ENCODE measurements at places on chromosomes 13 and 19.
A peak's percentile ranks its signal among the peaks of the same experiment; 100 is the strongest.

DNA sequence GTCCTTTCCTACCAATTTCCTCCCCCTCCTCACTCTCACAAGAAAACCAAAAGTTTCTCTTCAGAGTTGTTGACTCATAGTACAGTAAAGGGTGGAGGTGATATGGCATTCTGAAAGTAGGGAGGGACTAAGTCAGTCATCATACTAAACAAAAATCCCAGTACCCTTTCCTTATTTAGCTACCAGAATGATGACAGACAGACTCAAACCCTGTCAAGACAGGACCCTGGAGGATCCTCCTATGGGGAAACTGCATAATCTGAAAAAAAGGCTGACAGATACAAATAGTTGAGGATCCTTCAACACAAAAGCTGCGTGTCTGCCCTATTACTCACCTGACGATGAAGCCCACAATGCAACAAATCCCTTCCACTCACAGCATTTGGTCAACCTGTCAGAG lies 55.5 kb downstream of the CYSLTR2 start:
- H3K36me3 ChIP-seq = peaks cover 4% of the 10 kb centered on the region
- no peak overlapping the region for H3K4me3 ChIP-seq
- no peak overlapping the region for H3K27ac ChIP-seq
- H3K4me1 ChIP-seq = no peaks in the 10 kb centered on the region
- H3K27me3 ChIP-seq = peaks cover 2% of the 10 kb centered on the region

- H3K27ac ChIP-seq = no peak overlapping the region
- DNase-seq = no peak
- no peaks in the 10 kb centered on the region for H3K27me3 ChIP-seq
- no peak overlapping the region for H3K4me3 ChIP-seq
- no peaks in the 10 kb centered on the region for H3K36me3 ChIP-seq
Observed at GRCh38 chr19:33676999-33677665, 55.4 kb downstream of the CHST8 start.

GRCh38 chr13:80334597-80335260 lies 6.2 kb downstream of the SPRY2 start:
- no peak overlapping the region for H3K27ac ChIP-seq
- DNase-seq = no peak
- H3K36me3 ChIP-seq = no peaks in the 10 kb centered on the region
- H3K4me3 ChIP-seq = no peak overlapping the region

- peaks cover 3% of the 10 kb centered on the region for H3K36me3 ChIP-seq
- no peak overlapping the region for H3K27ac ChIP-seq
- no peak overlapping the region for H3K4me3 ChIP-seq
- DNase-seq = no peak
- H3K27me3 ChIP-seq = peaks cover 12% of the 10 kb centered on the region
Observed at GRCh38 chr13:113159701-113160100, 1.3 kb downstream of the PROZ start.

DNA sequence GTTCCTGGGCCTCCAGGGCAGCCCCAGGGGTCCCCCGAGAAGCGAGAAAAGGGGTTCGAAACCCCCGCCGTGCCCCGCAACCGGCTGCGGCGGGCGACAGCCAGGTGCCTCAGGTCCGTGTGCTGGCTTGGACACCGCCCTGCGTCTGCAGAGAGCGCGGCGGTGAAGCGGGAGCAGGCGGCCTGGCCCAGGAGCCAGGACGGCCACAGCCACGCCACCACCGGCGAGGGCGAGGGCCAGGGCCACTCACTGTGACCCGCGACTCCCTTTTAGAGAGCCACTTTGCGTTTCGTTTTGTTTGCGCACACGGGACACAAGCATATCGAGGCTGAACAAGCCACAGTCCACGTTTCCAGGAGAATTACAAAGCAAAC lies 110.4 kb downstream of the CRYL1 start:
- H3K4me3 ChIP-seq = no peak overlapping the region
- peaks cover 2% of the 10 kb centered on the region for H3K27me3 ChIP-seq
- peaks cover 54% of the 10 kb centered on the region for H3K4me1 ChIP-seq
- DNase-seq = no peak
- H3K36me3 ChIP-seq = peaks cover 24% of the 10 kb centered on the region

DNA sequence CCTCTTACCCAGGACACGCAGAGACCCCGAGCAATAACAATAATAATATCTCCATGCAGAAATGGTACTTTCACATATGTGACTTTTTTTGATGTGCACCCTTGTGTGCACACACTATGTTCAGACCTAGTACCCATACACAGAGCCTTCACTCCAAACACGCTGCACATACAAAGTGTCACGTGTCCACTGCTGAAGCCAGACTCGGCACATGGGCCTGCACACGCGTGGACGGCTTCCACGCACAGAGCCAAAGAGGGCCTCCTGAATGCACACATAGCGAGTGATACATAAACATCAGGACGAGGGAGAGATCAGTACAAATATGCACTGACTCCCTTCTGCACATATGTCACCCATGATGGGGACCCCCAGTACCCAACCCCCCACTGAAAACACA lies 41.9 kb upstream of the POU2F2 start:
- no peak overlapping the region for H3K4me3 ChIP-seq
- no peak overlapping the region for H3K27ac ChIP-seq
- no peaks in the 10 kb centered on the region for H3K36me3 ChIP-seq
- peaks cover 31% of the 10 kb centered on the region for H3K27me3 ChIP-seq

- no peak overlapping the region for H3K27ac ChIP-seq
- H3K4me1 ChIP-seq = no peaks in the 10 kb centered on the region
- DNase-seq = no peak
- H3K4me3 ChIP-seq = no peak overlapping the region
- H3K36me3 ChIP-seq = no peaks in the 10 kb centered on the region
Observed at GRCh38 chr13:83499286-83499685, 383.0 kb downstream of the SLITRK1 start.

DNA sequence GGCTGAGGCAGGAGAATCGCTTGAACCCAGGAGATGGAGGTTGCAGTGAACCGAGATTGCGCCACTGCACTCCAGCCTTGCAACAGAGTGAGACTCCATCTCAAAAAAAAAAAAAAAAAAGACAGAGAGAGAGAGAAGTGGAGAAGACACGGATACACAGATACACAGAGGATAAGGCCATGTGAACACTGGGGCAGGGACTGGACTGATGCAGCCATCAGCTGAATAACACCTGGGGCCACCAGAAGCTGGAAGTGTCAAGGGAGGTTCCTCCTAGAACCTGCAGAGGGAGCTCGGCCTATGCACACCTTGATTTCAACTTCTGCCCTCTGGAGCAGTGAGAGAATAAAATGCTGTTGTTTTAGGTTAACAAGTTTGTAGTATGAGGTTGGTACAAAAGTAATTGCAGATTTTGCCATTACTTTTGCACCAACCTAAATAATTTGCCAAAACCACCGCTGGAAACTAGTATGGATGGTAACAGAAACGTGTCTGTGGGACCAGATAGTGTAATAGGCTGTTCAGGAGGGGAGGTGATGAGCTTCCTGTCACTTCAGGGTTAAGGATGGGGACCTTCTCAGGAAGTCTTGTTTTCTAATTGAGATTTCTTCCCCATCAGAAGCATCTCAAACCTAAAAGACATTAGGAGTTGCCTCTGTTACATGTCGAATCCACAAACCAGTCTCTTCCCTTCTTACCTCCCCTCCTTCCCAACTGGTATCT lies 36.4 kb upstream of the IGSF23 start:
- H3K36me3 ChIP-seq = no peaks in the 10 kb centered on the region
- DNase-seq = no peak
- no peaks in the 10 kb centered on the region for H3K4me1 ChIP-seq
- H3K27ac ChIP-seq = no peak overlapping the region
- H3K27me3 ChIP-seq = peaks cover 1% of the 10 kb centered on the region

GRCh38 chr13:97273341-97273831 lies 51.3 kb downstream of the MBNL2 start:
- peaks cover 6% of the 10 kb centered on the region for H3K4me1 ChIP-seq
- peaks cover 17% of the 10 kb centered on the region for H3K36me3 ChIP-seq
- DNase-seq = no peak
- no peak overlapping the region for H3K27ac ChIP-seq
- H3K4me3 ChIP-seq = no peak overlapping the region
- H3K27me3 ChIP-seq = no peaks in the 10 kb centered on the region

DNA sequence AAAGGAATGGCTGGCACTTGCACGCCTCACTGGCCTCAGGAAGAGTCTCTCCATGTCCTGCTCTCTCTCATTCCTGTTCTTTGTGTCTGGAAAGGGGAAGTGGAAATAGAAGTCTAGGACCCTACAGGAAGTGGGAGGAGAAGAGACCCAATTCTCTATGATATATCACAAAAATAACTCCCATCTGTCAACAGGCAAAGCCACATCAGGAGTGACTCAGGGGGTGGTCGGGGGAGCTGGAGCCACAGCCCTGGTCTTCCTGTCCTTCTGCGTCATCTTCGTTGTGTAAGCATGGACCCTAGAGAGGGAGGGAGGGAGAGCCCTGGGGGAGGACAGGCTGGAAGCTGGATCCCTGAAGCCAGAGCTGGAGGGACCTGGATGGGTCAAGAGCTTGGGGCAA lies 3.0 kb downstream of the SIGLEC9 start:
- no peaks in the 10 kb centered on the region for H3K36me3 ChIP-seq
- H3K4me3 ChIP-seq = no peak overlapping the region
- no peak for DNase-seq
- H3K4me1 ChIP-seq = peaks cover 39% of the 10 kb centered on the region
- no peak overlapping the region for H3K27ac ChIP-seq

GRCh38 chr19:821231-821824 lies 427 bp downstream of the PLPPR3 start:
- no peak overlapping the region for H3K4me3 ChIP-seq
- no peaks in the 10 kb centered on the region for H3K4me1 ChIP-seq
- no peak for DNase-seq
- H3K36me3 ChIP-seq = peaks cover 6% of the 10 kb centered on the region
- H3K27me3 ChIP-seq = peaks cover 25% of the 10 kb centered on the region

DNA sequence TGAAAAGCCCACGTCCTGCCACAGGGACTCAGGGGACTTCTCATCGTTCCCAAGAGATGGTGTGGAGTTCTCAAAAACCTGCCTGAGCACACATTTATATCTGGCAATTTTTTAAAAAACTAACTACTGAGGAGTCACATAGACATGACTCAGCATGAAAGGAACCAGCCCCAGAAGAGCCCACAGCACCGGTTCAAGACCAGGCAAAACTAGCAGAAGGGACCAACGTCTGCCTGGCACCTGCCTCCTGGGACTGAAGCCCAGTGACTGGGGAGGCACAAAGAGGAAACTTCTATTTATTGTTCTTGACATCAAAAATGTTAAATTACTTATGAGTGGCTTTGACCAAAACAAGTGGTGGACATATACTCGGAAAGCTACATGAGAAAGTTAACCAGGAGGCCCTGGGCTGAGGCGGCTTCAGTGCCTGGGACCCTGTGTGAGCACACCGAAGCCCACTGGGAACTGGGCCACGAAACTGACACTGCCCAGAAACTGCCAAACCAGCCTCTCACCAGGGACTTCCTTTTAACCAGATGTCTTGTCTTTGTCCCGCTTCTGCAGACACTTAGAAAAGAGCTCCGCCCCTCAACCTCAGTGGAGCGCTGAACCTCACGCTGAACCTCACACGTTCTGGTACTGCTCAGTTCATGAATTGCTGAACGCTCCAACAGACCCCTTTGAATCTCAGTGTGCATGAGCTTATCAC lies 25.7 kb downstream of the C13orf46 start:
- DNase-seq = no peak
- no peaks in the 10 kb centered on the region for H3K27me3 ChIP-seq
- no peaks in the 10 kb centered on the region for H3K4me1 ChIP-seq
- no peak overlapping the region for H3K27ac ChIP-seq
- peaks cover 2% of the 10 kb centered on the region for H3K36me3 ChIP-seq
- H3K4me3 ChIP-seq = no peak overlapping the region

GRCh38 chr13:46265292-46265691 lies 53.6 kb downstream of the LRRC63 start:
- H3K4me3 ChIP-seq = no peak overlapping the region
- no peak overlapping the region for H3K27ac ChIP-seq
- H3K36me3 ChIP-seq = no peaks in the 10 kb centered on the region
- H3K27me3 ChIP-seq = peaks cover 10% of the 10 kb centered on the region
- no peaks in the 10 kb centered on the region for H3K4me1 ChIP-seq
- DNase-seq = no peak

DNA sequence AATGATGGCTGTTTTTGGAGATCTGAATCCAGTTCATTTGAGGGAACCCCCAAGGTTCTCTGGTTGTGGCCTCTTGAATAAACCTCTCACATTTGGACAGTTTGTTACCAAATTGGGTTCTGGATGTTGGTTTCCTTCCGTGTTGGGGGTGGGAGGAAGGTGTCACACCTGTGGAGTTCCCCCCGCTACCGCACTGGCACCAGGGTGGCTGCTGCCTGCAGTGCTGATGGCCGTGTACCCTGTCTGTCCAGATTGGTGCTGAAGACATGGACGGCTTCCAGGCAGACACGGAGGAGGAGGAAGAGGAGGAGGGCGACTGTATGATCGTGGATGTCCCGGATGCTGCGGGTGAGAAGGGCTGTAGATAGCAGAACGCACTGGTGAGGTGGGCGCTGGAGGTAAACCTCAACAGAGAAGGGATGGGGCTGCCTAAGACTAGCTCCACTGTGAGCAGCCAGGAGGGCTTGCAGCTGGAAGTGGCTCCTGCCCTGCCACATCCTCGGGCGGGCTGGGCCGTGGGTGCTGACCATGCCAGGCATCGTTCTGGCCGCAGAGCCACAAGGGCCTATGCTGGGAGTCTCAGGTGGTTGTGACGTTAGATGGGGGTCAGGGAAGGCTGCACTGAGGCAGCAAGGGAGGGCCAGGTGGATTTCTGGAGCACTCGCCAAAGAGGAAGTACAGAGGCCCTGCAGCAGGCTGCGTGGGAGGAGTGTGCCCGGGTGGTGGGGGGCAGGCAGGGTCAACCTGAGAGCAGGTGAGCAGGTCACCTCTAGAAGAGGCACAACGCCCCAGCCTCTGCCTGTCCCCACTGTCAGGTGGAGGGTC lies 15.4 kb downstream of the UBXN6 start:
- DNase-seq = no peak

GRCh38 chr13:113918981-113919701 lies 54.7 kb downstream of the C13orf46 start:
- no peak overlapping the region for H3K27ac ChIP-seq
- H3K27me3 ChIP-seq = peaks cover 6% of the 10 kb centered on the region
- DNase-seq = no peak
- H3K36me3 ChIP-seq = peaks cover 1% of the 10 kb centered on the region

DNA sequence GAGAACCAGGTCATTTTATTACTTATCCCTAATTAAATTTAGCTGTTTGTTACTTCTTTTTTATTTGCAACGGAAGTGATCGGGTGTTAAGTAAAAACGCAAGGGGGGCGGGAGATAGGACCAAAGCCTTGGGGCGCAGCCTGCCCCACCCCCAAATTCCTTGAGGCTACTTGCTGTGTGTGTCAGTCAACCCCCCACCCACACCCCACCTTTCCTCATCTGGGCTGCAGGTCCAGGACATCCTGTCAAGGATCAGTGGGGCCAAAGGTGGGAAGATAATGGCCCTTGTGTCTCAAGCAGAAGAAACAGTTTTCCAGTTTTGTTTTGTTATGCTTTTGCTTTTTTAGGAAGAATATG lies 1.2 kb upstream of the FOXO1 start:
- peak overlapping the region; percentile 42 for H3K27ac ChIP-seq
- H3K4me1 ChIP-seq = peaks cover 42% of the 10 kb centered on the region
- peaks cover 8% of the 10 kb centered on the region for H3K36me3 ChIP-seq
- H3K4me3 ChIP-seq = peak overlapping the region; percentile 87
